ENCODE measurements at places on chromosomes 7 and 10.
A peak's percentile ranks its signal among the peaks of the same experiment; 100 is the strongest.

DNA sequence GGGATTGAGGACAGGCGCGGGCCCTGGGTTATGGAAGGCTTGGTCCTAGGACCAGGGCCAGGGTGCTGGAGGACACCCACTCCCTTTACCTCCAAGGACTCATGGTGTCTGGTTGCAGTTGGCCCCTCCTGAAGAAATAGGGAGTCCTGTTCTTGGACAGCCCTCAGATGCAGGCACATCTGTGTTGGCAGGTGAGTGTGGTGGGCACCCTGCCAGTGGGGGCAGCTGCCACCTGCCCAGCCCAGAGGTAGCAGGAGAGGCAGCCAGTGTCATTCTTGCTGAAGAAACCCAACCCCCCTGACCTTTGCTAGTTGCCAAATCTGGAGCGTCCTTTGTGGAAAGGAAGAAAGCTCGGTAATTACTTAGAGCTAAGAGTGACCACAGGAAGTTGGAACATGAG, 8.3 kb downstream of the GALNT17 start:
- no peak for DNase-seq

- no peak for DNase-seq
Measured at GRCh38 chr10:110444004-110444337, 53.7 kb upstream of the DUSP5 start.

GRCh38 chr7:37698276-37698675, 14.7 kb downstream of the GPR141 start:
- peak; percentile 36 for DNase-seq

- peak; percentile 89 for DNase-seq
Measured at GRCh38 chr7:99142727-99143520, 984 bp downstream of the SMURF1 start.

DNA sequence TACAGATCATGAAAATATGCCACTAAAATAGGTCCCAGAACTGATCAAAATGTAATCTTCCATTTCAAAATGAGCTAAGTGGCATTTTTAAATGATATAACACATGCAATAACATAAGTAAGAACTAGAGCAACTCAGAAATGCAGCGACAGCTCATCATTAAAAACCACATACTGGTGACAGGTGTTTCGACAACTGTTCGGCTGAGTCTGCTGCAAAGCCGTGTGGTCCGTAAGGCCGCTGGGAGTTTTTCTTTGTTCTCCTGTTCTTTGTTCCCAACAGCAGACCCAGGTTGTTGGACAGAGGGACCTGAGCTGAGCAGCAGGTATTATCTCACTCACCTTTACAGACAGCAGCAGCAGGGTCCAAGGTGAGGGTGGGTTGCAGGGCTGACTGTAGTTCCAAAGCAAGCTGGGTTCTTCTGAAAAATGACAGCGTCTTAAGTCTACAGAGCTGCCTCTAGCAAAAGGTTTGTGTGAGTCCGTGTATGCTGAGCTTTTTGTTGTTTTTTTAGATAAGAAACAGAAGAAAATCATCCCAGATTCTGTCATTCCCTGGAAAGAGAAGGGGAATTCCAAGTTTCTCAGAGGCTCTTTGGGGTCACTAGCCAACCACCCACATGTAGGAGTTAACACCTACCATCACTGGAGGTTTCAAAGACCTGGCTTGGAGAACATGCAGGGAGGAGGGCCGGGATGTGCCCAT, 45.4 kb upstream of the MACROH2A2 start:
- no peak for DNase-seq

DNA sequence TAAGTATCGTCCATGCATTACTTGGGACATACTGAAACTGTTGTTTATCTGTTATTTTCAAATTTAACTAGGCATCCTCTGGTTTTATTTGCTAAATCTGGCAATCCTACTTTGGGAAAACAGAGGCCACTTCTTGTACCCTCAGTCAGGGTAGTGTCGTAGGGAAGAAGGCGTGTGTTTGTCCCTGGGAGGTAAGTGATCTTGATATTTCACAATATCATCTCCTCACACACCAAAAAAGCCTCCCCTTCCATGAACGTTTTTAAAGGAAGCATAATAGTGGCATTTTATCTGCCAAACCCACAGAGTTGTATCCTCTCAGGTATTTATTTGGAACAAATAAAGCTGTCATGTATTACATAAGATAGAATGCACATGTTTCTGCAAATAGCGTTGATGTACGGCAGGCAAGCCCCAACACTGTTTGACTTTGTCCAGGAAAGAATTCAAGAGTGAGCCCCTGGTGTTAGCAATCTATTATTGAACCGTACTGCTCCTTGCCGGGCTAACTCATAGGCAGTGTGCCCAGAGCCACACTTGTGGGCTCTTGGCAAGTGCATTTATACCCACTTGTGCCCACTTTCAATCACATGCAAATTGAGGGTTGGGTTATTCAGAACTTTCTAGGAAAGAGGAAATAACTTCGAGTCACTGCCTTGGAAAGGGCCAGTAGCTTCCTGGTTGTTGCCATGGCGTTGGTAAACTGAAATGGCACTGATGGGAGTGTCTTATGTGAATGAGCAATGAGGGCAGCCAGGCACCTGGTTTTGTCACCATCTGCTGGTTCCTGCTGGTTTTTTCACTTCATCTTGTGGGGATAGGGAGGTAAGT, 266.0 kb downstream of the USP6NL start:
- peak; percentile 70 for DNase-seq

GRCh38 chr10:24331457-24331856, 122.5 kb downstream of the KIAA1217 start:
- DNase-seq = no peak

DNA sequence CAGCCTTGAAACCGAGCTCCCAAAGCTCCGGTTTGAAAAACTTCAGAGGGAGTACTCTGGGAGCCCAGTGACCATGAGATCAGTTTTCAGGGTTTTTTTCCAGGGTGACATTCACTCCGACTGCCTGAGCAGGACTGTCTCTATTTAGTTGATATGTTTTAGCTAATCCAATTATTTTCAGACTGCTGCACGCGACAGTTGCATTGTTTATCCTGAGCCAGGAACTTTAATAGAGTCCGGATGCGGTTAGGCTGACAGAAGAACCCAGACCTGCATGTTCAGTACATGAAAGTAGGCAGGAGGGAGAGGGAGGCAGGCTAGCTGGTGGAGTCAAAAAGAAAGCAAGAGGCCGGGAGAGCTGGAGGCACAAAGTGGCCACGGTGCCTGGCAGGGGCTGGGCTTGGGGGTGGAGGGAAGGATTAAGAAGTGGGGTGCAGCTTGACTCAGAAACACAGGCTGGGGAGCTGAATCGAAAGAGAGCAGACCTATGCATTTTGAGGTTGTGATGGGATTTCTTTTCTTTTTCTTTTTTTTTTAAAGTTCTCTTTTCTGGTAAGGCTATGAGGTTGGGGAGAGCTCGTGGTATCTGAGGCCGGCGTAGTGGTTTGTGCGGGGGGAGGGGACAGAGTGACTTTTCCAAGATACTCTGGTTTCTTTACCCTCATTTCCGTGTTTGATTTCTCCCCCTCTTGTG, 5.7 kb downstream of the GATA3 start:
- no peak for DNase-seq

- no peak for DNase-seq
Measured at GRCh38 chr7:19442016-19442785, 266.6 kb downstream of the POLR1F start.

- peak; percentile 80 for DNase-seq
Measured at GRCh38 chr7:128422842-128423241, 13.1 kb upstream of the IMPDH1 start.

DNA sequence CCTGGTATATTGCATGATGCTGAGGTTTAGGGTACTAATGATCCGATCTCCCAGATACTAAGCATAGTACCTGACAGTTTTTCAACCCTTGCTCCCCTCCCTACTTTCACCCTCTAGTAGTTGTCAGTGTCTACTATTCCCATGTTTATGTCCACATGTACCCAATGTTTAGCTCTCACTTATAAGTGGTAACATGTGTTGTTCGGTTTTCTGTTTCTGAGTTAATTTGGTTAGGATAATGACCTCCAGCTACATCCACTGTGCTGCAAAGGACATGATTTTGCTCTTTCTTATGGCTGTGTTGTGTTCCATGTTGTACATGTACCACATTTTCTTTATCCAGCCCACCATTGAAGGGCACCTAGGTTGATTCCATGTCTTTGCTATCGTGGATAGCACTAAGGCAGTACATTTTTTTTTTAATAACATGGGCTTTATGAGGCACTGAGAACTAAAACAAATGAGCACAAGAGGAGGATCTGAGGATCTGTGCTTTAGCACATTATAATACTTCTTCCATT, 28.1 kb downstream of the ITGB8 start:
- DNase-seq = no peak

DNA sequence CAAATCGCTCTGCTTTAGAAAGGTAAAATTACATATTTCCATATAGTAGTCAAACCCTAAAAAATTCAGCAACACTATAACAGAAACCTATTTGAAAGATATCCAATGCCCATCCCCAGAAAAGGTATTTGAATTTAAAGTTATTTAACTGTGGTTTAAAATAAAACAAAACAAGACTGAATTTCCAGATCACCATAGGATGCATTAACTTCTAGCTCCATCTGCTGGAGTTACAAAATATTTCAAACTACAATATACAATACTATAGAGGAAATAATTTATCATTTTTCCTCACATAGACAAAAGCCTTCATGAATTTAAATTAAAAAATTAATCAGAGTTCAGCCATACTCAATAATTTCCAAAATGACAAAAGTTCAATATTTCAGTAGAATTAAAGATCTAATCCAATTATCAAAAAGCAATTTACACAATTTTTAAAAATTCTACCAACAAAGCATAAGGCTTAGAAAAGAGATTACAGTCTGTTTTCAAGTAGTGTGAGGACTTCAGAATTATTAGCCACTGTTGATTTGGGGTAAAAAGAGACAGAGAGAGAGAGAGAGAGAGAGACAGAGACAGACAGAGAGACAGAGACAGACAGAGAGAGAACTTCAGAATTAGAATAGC, 75.9 kb downstream of the LMBR1 start:
- no peak for DNase-seq

GRCh38 chr10:73910764-73911552, at the start of gene PLAU:
Gene PLAU (plus strand): TSS chr10:73911132. CDS start chr10:73911556, 424 bp downstream.
- peak; percentile 73 for DNase-seq

- DNase-seq = no peak
Measured at GRCh38 chr10:43336641-43337318, 34.7 kb upstream of the FXYD4 start.

- DNase-seq = no peak
Measured at GRCh38 chr10:49364747-49365146, 31.1 kb downstream of the DRGX start.

DNA sequence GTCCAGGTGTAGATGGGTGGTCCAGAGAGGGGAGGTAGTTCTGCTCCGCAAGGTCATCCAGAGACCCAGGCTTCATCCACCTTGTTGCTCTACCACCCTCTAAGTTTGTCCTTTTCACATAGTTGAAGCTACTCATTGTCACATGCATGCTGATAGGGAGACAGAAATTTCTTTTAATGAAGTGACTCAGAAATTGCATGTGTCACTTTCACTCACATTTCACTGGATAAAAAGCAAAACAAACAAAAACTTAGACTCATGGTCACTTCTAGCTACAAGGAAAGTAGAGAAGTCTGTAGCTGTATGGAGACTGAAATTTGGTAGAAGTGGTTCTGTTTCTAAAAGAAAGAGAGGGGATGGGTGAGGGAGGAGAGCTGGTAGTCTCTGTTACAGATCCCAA, 161.9 kb downstream of the SORCS3 start:
- DNase-seq = no peak

DNA sequence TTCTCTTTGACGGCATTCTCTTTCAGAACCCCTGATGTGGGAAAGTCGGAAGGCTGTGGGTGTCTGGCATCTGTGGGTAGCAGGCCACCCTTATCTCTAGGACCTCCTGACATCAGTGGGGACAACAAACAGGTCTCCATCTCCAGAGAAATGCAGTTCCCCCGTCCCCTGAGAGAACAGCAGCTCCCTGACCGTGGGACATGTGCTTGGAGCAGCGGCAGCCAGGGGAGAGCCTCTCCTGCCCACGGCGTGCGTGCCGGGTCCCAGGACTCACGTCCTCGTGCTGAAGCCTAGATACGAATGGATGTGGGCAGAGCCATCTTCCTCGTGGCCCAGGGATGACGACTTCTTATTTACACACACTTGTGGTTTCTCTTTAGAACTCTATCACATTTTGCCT, 133.0 kb downstream of the FGFR2 start:
- DNase-seq = no peak

DNA sequence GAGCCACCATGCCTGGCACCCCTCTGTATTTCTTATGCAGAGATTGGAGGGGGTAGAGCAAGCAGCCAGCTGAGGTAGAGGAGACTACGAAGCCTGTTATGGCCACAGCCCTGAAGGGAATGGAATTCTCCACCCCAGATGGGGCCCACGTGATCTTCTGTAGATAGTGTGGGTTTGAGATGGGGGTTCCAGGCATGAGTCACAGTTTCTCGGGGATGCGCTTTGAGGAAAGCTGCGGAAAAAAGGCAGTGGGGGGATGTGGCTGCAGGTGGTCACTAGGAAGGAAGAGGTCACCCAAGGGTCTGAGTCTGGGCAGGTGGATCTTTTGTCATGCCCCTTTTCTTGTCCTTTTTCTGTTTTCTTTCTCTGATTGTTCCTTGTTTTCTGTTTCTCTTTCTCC, 11.5 kb downstream of the FAM131B start:
- no peak for DNase-seq

DNA sequence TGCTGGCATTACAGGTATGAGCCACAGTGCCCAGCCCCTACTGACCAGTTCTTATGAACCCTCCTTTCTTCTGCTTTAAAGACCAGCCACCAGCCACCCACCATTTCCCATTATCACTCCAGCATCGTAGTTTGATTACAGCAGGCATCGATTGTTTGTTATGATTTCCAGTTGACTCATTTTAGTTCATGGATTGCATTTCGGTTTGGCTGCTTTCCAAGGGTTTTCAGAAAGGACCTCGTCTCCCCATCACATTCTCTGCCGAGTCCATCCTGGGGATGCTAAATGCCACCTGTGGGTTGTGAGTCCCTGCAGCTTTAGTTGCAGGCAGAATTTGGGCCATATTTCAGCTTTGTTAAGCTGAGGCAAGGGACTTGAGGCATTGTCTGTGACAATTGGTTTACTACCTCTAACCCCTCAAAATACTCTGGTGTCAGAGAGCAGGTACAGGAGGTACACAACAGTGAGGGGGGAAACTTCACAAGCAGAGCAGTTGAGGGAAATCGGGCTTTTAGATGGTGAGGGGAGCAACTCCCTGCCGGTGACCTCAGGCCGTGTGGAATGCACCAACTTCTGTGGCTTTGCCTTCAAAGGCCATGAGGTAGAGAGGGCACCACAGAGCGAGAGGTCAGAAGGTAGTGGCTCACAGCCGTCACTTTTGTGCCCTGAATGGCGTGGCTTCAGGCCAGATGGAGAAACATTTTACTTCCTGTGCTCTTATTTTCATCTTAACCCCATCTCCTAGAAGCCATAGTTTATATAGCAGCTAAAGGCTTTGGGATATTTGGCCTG, 203.8 kb downstream of the CCDC3 start:
- no peak for DNase-seq

GRCh38 chr7:106163257-106163656, 51.1 kb upstream of the SYPL1 start:
- DNase-seq = no peak

- DNase-seq = peak; percentile 19
Measured at GRCh38 chr7:113710310-113711096, 208.3 kb downstream of the PPP1R3A start.

Measured in CD14-positive monocyte (primary cell).